Left hindlimb (tissue), 1 donor: ENCODE measurements at places on chromosomes 11 and 22.

GRCh38 chr11:10645212-10645795 lies 48.3 kb downstream of the IRAG1 start:
- peak; percentile 4 for DNase-seq

DNA sequence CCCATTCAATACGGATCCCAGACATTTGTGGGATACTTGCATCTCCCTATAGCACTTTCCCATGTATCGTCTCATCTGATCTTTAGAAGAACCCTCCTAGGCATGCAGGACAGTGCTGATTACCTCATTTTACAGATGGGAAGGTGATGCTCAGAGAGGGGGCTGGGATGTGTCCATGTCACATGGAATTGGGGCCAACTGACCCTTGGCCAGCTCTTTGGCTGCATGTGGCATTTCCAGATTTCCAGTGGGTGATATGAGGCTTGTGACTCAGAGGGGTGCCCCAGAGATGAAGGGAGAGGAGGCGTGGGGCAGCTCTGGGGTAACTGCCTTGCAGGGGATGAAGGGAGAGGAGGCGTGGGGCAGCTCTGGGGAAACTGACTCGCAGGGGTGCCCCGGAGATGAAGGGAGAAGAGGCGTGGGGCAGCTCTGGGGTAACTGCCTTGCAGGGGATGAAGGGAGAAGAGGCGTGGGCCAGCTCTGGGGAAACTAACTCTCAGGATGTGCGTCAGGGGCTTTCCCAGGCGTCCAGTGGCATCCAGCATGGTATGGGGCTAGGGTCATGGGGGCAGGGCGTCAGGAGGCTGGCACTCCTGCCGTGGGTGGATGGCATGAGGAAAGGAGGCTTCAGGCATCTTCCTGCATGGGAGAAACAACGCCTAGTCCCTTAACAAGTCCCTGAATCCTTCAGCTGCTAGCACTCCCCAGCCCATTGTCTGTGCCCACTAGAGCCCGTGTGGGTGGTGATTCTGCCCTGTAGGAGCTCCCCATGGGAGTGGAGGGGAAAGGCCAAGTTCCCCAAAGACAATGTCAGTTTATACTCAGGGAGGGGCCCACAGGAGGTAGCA lies 11.9 kb upstream of the CERK start:
- peak; percentile 19 for DNase-seq

- DNase-seq = no peak
These were observed 1.3 kb upstream of the INSC start for GRCh38 chr11:15113381-15113780.

DNA sequence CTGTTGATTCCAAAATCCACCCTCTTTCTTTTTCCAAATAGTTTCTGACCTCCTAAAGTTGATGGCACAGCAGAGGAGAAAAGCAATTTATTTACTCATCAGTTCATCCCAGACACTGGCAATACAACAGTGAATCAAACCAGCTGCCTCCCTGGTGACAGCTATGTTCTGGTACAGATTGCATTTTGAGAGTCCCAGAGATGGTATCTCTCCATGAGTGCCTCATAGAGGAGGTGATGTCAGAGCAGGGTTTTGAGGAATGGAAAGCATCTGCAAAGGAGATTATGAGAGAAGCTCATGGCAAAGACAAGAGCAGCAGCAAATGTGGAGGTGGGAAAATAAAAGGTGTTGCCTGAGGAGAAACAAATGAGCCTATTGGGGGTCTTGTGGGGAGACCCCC lies 377.2 kb downstream of the MN1 start:
- DNase-seq = no peak

- DNase-seq = no peak
These were observed 636.0 kb downstream of the TBC1D22A start for GRCh38 chr22:47398491-47398890.

DNA sequence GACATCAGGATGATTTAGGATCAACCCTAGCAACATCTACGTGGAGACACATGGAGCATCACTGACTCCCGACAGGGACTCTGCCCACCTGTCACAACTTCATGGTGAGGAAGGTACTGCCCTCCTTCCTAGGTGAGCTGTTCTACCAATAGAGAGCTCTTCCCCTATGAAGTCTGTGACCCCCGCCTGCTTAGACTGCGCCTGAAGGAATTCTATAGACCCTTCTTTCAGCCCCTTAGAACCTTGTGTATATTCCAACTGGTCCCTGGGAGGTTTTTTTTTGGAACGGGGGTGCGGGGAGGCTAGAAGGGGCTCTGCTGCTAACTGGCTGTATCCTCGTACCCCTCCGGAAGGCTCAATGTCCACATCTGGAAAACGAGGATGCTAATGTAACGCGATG lies 566 bp downstream of the INTS4 start:
- no peak for DNase-seq

GRCh38 chr11:8040261-8040920 lies 40.6 kb upstream of the TUB start:
- DNase-seq = no peak

GRCh38 chr22:27913162-27913741 lies 5.8 kb downstream of the PITPNB start:
- no peak for DNase-seq

GRCh38 chr11:9675691-9676090 lies 11.8 kb downstream of the SWAP70 start:
- DNase-seq = no peak

- DNase-seq = no peak
These were observed 121.3 kb upstream of the SEZ6L start for GRCh38 chr22:26047920-26048319.

GRCh38 chr11:34659096-34659733 lies 38.3 kb downstream of the EHF start:
- no peak for DNase-seq

- DNase-seq = no peak
These were observed 289.9 kb downstream of the TENM4 start for GRCh38 chr11:79150966-79151365.

DNA sequence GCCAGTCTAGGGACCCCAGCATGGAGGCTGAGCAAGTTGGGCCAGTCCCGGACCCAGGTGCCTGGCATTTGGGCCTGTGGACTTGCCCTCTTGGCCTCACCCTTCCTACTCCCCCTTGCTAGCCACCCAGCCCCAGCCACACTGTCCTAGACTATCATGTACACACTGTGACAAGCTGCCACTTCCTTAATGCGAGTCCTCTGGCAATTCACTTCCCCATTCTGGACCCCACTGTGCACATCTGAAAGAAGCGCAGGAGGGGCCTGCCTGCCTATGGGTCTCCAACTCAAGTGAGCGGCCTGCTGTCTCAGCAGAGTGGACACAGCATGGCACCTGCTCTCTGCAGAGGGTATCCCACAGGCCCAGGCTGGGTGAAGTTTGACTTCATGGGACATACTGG lies 68.5 kb upstream of the LMO1 start:
- DNase-seq = no peak
